Stimulated activated CD4-positive, alpha-beta T cell treated with anti-CD3 and anti-CD28 coated beads, Interleukin-1b, Interleukin-23, amount 100 ng/mL, for 24 hours (primary cell): ENCODE measurements at places on chromosomes 3 and 15.

GRCh38 chr3:188338086-188338485 is 184.1 kb downstream of the LPP start:
- no peak for DNase-seq

DNA sequence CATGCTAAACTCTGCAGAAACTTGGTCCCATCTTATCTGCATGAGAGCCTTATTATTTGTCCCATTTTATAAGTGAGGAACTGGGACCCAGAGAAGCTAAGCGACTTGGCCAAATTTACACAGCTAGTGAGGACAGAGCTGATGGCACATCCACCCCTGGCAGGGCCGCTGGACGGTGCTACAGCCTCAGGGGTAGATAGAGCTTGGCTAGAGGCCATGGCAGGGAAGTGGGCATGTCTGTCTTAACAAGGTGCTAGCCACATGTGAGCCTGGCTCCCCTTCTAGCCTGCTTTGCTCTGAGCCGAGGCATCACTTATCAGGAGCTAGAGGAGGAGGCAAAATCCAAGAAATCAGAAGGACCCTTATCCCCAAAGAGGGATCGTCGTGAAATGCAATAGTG is 36.7 kb upstream of the SYNM start:
- DNase-seq, result no peak

GRCh38 chr15:100132309-100132708 is 209.5 kb downstream of the ADAMTS17 start:
- no peak for DNase-seq

DNA sequence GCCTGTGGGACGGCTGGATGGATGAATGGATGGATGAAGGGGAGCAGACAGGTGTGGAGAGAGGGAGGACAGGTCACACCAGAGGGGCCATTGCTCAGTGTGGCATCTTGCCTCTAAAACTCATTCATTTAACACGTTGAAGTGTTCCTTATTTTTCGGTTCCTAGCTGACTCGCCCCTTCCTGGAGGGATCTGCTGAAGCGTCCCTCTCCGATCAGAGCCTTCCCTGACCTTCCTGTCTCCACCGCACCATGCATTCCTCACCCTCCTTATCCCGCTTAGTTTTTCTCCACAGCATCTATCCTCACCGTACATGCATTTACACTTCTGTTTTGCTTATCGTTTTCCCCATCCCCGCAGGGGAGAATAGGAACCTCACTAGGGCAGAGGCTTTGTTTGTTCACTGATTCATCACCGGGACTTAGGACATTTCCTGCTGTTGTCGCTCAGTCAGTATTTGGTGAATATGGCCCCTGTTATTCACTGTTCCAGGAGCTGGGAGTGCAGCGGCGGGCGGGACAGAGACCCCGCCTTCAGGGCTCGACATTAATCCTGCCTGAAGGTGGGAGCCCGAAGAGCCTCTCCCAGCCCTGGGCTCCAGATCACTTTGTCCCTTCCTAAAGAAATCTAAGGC is 32.0 kb downstream of the FOXL2 start:
- no peak for DNase-seq

DNA sequence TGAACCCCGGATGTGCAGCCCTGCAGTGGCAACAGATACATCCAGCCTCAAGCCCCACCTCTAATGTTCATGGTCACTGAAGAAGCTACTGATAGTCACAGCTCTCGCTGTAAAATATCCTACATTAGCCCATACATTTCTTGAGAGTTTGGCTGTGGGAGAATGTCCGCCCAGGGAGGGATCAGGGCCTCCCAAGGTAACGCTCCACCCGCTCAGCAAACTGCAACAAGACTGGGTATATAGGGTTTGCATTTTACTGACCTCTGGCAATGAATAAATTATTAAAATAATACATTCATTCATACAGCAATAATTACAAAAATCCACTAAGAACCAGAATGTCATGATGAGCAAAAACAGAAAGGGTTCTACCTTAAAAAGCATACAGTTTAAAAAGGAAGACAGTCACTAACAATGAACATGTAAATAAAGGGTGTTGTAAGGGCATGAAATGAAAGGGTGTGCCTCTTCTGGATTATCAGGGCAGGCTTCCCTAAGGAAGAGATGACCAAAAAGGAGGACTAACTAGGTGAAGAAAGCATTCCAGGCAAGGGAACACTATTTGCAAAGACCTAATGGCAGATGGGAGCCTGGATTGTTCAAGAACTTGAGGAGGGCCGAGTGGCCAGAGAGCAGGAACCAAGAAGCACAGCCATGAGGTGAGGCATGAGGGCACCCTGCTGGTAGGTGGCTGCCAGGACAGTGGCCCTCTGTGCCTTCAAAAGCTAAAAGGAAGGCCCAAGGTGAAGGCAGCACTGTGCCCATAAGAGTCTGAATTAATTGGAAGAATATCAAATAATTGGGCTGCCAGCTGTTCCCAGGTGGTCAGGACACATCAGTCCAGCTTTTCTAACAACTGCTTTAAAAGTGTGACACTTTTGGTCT is 28.1 kb upstream of the CTDSPL start:
- DNase-seq, result no peak

- DNase-seq, result no peak
Observed at GRCh38 chr3:66362541-66362941, 138.3 kb downstream of the LRIG1 start.

- DNase-seq, result no peak
Observed at GRCh38 chr3:187873843-187874242, 128.6 kb upstream of the BCL6 start.

DNA sequence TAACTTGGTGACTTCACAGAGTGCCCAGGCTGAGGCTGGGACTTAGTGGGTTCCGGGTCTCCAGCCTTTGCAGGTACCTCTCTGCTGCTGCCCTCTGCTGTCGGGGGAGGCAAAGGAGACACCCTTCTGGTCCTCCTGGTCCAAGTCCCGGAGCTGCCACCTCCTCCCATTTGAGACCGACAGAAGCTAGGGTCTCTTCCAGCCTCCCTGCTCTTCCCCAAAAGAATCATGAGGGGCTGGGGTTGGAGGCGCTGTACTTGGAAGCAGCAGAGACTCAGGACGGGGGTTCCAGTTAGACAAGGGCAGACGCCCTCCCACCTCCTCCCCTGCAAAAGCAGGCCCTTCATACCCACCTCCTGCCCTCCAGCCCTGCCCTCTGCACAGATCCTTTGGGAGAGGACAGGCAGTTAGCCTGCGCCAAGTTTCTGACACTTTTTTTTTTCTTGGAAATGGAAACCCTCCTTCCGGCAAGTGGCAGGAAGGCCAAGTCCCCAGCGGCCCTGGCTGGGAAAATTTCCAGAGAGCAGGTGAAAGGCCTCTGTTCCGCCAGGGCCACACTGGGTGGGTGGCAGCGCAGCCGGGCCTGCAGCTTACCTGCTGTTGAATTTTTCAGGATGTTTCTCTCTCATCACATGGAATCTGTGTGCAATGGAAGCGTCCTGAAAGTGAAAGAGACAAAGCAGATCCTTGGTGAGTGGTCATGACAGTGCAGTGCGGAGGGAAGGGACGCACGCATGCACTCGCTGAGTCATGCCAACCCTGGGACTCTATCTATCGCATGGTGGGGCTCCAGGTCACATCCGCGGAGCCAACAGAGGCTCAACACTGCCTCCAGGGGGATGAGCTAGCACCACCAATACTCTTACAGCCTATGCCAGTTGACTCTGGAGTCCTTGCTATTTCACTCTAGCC is 119.9 kb downstream of the DGKG start:
- DNase-seq, result no peak

DNA sequence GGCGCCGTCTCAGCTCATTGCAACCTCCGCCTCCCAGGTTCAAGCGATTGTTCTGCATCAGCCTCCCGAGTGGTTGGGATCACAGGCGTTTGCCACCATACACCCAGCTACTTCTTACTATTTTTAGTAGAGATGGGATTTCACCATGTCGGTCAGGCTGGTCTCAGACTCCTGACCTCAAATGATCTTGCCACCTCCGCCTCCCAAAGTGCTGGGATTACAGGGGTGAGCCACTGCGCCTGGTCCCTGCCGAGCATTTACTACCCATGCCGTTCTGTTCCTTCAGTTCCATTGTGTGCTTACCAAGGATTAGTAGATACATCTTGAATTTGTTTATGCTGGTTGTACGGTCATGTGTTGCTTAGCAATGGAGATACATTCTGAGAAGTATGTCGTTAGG is 10.3 kb downstream of the CHD2 start:
- DNase-seq, result no peak

DNA sequence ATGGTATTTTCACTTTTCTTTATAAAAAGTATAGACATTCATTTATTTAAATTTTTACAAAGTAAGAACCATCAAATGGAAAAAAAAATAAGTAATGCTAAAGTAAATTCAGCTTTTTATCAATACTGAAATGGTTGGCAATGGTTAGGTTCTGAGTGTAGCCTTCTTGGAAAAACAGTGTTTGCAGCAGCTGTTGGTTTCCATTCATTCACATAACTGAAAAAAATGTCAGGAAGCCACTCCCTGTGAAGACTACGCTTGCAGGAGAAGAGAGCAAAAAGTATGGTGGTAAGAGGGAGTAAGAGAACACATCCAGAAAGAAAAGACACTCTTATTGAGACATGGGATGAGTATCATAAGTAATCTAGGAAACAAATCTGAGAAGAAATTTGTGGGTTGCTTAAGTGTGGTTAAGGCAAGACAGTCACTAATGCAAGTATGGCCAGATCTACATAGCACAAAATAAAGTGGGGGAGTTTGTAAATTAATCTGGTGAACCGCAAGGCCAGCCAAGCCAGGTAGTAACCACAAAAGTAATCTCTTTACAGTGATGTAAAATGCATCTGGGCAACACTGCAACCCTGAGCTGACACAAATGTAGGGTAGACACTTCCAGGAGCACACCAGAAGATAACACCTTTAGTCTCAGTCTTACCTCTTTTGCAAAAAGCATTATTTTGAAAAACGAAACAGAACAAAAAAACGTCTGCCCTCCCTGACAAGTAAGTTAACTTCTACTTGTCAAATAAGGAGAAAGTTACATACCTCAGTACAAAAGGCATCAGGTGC is 133.7 kb downstream of the IGSF11 start:
- DNase-seq, result no peak

- DNase-seq, result no peak
Observed at GRCh38 chr15:36605604-36606263, 26.3 kb downstream of the CDIN1 start.

GRCh38 chr3:14300721-14301399 is 101.5 kb upstream of the SLC6A6 start:
- no peak for DNase-seq

GRCh38 chr3:61808526-61808925 is 247.2 kb downstream of the PTPRG start:
- DNase-seq, result no peak
